ENCODE measurements at places on chromosomes 16 and 17.
A peak's percentile ranks its signal among the peaks of the same experiment; 100 is the strongest.

DNA sequence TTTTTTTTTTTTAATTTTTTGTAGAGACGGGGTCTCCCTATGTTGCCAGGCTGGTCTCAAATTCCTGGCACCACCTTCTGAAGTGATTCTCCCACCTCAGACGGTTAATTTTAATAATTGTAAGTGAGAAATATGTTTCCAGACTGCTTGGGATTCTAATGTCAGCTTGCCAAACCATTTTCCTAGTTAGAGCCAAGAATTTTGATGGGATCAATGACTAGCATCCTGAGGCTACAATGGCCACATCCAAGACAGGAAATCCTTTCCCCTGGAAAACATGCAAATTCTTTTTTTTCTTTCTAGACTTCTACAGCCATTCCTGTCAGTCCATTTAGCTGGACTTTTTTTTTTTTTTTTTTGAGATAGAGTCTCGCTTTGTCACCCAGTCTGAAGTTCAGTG, 32.6 kb downstream of the IGF2BP1 start:
- DNase-seq, result no peak

GRCh38 chr16:15674571-15674970, 24.5 kb downstream of the NDE1 start:
- no peak for DNase-seq

- DNase-seq, result peak; percentile 28
These were observed 11.5 kb upstream of the ZC3H18 start for GRCh38 chr16:88558457-88559442.

GRCh38 chr17:74408262-74408661, 23.6 kb upstream of the GPRC5C start:
- no peak for DNase-seq

- no peak for DNase-seq
These were observed 10.7 kb upstream of the NOS2 start for GRCh38 chr17:27810902-27811557.

DNA sequence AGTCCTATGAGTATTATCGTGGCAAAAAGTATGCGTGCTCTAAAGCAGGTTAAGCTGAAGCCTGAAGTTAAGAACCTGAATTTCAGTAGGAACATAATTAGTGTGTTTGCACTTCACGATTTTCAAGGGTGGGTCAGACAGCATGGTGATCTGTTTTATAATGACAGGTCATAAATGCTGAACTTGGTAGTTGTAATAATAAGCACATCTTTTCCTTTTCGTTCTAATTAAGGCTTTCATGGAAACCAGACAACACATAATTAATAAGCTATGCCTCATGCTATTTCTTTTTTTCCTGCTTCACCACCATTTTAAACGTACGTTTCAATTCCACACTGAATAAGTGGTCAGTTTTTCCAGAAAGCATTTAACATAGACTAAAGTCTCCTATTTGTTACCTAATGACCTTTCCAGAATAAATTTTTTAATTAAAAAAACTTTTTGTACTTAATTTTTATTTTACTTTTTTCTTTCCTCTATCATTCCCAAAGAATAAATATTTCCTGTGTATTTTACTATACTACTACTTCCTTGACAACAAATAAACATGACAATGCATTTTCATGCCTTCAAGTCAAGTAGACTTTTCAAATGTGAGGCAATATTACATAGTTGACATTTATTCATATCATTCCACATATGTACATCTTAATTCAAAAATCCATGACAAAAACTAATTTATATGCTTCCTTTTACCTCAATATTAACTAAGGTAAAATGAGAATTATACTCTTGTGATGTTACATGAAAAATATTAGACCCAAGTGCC, 22.4 kb downstream of the CMC2 start:
- no peak for DNase-seq

- DNase-seq, result no peak
These were observed 150.5 kb upstream of the SOX9 start for GRCh38 chr17:71970312-71970711.

GRCh38 chr16:21277927-21278706, at the start of gene CRYM:
TSS of gene CRYM (minus strand) at chr16:21278290. CDS start at chr16:21278251, 39 bp downstream.
- DNase-seq, result peak; percentile 9

DNA sequence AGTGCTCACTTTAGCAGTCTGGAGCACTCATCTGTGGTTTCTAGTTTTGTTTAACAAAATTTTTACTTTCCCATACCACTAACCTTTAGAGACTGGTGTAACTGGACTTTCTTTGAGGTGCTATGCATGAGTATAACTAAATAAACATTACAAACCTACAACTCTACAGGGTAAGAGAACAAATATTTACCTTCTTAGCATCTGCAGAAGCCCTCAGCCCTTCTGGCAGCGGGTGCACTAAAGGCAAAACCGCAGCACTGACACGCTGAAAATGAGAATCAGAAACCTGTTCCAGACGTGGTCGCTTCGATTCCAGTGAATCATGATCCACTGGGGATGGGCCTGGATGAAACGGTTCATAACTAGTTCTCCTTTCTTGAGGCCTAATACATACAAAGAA, 43.7 kb downstream of the NCOR1 start:
- no peak for DNase-seq

GRCh38 chr16:17469741-17470181, 999 bp downstream of the XYLT1 start:
- DNase-seq, result no peak

- no peak for DNase-seq
These were observed 20.1 kb downstream of the CIITA start for GRCh38 chr16:10897134-10897533.

DNA sequence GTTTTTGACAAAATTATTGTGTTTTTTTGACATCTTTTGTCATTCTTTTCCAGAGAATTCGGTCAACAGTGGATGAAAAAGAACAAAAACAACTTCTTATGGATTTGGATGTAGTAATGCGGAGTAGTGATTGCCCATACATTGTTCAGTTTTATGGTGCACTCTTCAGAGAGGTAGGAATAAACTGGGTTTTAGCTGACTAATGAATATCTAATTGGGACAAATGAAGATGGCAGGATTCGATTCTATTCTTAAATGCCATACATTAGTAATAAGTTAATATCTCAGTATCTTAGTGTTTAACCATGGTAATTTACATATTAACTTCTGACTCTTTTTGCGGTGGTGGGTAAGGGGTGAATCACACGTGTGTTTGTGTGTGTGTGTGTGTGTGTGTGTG, 74.8 kb downstream of the MAP2K4 start:
- no peak for DNase-seq

- no peak for DNase-seq
These were observed 3.6 kb downstream of the TAOK2 start for GRCh38 chr16:29977063-29977825.

- no peak for DNase-seq
These were observed 20.4 kb upstream of the MPHOSPH6 start for GRCh38 chr16:82190386-82190785.

DNA sequence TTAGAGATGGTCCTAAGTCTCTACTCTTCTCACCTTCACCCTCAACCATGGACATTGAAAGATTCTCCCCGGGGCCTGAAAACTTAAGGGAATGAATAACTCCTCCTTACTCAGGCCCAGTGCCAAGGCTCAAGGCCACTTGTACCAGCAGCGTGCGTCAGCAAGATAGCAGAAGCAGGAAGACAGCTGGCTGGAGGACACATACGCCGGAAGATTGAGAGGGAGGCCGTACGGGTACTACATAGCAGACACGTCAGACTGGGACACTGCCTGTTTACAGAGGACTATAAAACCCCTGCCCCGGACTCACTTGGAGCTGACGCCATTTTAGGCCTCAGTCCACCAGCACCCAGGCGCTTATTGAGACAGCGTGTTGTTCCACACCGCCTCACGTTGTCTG, 75.8 kb upstream of the MED13 start:
- no peak for DNase-seq

GRCh38 chr17:57603546-57603945, 141.6 kb downstream of the CCDC182 start:
- DNase-seq, result no peak

- DNase-seq, result no peak
These were observed 3.5 kb downstream of the FOXJ1 start for GRCh38 chr17:76137351-76138233.

DNA sequence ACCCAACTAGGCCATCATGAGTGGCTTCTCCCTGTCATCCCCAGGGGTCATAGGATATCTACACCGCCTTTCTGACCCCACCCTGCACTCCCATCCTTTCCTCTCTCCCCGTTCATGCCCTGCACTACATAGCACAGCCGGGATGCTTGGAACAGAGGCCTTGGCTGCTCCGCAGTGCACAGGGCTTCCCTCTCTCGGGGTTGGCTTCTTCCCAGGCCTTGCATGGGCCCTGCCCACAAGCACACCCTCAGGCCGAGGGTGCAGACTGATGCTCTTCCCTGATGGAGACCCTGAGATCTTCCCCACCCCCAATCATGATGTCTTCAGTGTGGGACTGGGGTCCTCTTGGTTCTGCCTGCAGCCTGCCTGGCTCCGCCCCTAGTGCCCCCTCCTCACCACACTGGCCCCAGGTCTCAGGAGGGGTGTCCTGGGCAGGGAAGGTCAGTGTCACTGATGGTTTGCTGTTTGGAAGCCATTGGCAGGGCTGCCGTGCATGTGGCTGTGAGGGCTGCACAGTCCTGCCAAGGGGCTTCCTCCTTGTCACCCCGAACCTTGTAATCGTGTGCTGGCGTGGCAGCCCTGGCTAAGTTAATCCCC, 14.3 kb upstream of the NAGLU start:
- DNase-seq, result no peak

DNA sequence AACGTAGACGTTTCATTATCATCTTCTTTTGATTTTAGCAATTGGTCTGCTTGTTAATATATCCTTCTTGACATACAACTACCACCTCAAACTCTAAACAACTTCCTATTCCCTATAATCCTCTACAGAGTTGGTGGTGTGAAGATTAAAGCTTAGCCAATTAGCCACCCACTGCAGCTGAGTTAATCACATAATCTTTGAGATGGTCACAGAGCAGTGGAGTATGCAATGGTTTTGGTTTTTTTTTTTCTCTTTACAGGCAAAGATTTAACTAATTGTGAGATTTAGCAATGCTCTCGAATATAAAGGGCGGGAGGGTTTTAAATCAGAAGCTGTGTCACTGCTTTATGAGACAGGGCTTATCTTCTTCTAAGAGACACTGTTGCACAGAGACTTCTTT, 37.0 kb downstream of the STX8 start:
- DNase-seq, result no peak

DNA sequence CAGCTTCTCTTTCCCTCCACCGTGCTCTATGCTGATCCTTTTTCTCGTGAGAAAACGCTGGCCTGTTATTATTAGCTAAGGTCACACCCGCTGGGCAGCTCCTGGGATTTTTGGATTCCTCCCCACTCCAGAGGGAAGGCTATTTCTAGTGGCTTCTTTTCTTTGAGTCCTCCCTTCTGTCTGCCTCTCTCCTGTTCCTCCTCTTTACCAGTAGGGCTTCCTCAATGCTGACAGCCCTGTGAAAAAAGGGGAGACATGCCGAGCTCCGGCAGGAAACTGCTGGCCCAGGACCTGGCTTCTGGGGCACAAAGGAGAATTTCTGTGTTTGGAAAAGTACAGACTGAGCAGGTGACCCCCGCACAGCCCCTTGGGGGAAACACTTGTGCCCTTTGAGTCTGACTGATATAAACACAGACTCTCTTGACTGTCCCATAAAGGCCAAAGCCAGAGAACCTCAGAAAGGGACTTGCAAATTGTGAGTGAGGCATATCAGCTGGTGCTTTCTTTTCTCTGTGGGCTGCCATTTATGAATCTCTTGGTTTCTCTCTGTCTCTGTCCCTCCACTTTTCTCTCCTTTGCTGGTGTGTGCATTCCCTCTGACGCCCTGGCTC, 14.0 kb upstream of the RNF135 start:
- DNase-seq, result no peak

DNA sequence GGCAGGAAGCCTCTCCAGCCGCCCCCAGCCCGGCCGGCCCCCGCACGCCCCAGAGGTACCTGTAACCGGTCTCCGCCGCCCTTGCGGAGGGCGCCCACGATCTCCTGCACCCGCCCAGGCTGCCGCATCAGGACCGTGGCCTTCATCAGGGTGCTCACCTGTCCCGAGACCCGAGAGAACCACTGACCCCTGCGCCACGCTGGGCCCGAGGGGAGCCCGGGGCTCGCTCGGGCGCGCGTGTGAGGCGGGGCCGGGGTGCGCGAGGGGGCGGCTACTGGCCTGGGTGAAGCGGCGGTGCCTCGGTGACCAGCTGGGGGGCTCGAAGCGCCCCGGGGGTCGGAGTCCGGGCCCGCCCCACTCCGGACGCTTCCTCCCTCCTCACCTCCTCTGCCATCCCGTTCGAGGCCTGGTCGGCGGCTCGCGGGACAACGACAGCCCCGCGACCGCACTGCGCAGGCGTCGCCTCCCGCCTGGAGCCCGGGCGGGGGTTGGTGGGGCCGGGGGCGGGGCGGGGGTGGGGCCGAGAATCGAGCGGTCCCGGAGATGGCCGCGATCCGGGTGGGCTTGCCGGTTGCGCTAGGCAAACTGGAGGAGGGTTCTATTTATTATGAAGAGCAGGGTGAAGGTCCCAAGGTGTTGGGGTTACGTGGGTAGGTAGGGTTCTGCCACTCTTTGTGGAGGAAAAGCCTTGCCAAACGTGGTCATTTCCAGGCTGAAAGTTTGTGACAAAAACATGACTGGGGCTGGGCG, at the start of gene NT5C3B:
NT5C3B (minus strand) TSS at position 433 of the 750 bp plus-strand sequence; CDS start at position 394, 39 bp downstream.
- DNase-seq, result no peak

DNA sequence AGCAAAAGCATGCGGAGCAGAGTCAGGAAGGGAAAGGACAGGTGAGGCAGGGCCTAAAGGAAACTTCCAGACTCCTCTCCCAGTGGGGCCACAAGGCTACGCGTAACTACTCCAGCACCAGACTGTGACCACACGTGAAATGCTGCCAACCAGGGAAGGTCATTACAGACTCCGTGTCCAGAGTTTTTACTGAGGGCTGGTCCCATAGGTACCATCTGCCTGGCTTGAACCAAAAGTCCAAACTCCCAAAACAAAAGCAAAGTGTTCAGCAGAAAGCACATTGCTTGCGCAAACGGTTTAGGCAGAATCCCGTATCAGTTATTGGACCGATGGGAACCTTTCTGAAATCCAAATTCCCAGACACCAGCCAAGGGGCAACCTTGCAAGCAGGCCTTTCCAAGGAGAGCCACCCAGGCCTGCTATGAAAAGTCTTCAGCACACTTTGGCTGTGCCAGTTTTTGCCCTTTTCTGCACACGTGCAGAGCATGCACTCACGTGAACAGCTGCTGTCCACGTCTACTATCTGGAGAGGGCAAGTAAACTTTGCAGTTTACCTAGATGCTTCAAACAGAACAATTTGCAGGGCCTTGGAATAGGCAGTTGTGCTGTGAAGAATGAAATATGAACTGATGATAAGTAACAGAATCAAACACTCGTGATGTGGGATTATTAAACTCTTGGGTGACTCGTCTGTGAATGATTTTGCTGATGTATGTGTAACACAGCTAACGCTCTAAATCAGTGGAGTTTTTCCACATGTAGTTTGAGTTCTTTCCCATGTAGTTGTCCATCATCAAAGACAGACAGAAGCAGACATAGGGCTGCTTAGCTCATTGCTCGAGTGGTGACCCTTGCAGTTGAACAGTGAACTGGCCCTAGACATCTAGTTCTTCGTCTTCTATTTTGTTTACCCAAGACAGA, 58.1 kb upstream of the CRISPLD2 start:
- DNase-seq, result no peak

DNA sequence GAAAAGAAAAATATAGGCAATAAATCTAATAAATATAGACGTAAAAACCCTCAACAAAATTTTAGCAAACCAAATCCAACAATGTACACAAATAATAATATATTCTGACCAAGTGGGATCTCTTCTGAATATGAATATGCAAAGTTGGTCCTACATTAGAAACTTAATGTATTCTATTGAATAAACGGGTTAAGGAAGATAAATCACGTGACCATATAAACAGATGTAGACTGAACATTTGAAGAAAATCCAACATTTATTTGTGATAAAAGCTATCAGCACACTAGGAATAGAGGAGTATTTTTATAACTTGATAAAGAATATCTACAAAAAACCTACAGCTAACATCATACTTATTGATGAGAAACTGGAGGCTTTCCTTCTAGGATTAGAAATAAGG, 502.8 kb upstream of the KIF2B start:
- DNase-seq, result no peak
